ENCODE measurements at places on chromosomes 13 and 19. TPM values are rescaled to one million over a fixed set of nuclear protein-coding genes. Genes with fewer than 3 reads are reported as not detected.
A peak's percentile ranks its signal among the peaks of the same experiment; 100 is the strongest.

Gene LAIR1
- total RNA-seq = 5.1 TPM

Gene RAB20
- 13.8 TPM for total RNA-seq

Gene ATXN8OS
- not detected for total RNA-seq

Gene ZNF610
- total RNA-seq = 5.1 TPM

GRCh38 chr13:26954976-26955375, 194.4 kb upstream of the GPR12 start:
- H3K27ac ChIP-seq = no peak overlapping the region
- H3K4me3 ChIP-seq = no peak overlapping the region
- no peaks in the 10 kb centered on the region for H3K36me3 ChIP-seq

- no peak overlapping the region for H3K27ac ChIP-seq
- no peak overlapping the region for H3K4me3 ChIP-seq
- H3K36me3 ChIP-seq = no peaks in the 10 kb centered on the region
- H3K4me1 ChIP-seq = peaks cover 13% of the 10 kb centered on the region
- DNase-seq = no peak
Observed at GRCh38 chr13:24668955-24669582, 11.1 kb upstream of the ATP12A start.

- H3K27me3 ChIP-seq = peaks cover 65% of the 10 kb centered on the region
- DNase-seq = no peak
- no peak overlapping the region for H3K27ac ChIP-seq
- no peak overlapping the region for H3K4me3 ChIP-seq
- H3K36me3 ChIP-seq = no peaks in the 10 kb centered on the region
Observed at GRCh38 chr19:6717036-6717435, 3.4 kb downstream of the C3 start.

GRCh38 chr13:38429916-38430315, 80.3 kb downstream of the UFM1 start:
- no peaks in the 10 kb centered on the region for H3K36me3 ChIP-seq
- DNase-seq = no peak
- H3K27ac ChIP-seq = no peak overlapping the region
- no peak overlapping the region for H3K4me3 ChIP-seq
- no peaks in the 10 kb centered on the region for H3K4me1 ChIP-seq

GRCh38 chr19:33241530-33242101, 16.0 kb upstream of the SLC7A10 start:
- no peak overlapping the region for H3K4me3 ChIP-seq
- no peak overlapping the region for H3K27ac ChIP-seq
- H3K36me3 ChIP-seq = peaks cover 6% of the 10 kb centered on the region
- peaks cover 6% of the 10 kb centered on the region for H3K4me1 ChIP-seq
- no peak for DNase-seq
- peaks cover 42% of the 10 kb centered on the region for H3K27me3 ChIP-seq

GRCh38 chr13:26022538-26023292, 29.1 kb downstream of the SHISA2 start:
- peak; percentile 83 for DNase-seq
- H3K36me3 ChIP-seq = no peaks in the 10 kb centered on the region
- peaks cover 34% of the 10 kb centered on the region for H3K27me3 ChIP-seq
- no peak overlapping the region for H3K4me3 ChIP-seq
- peak overlapping the region; percentile 76 for H3K27ac ChIP-seq
- peaks cover 50% of the 10 kb centered on the region for H3K4me1 ChIP-seq

GRCh38 chr19:2808129-2808941, 11.3 kb upstream of the ZNF554 start:
- H3K36me3 ChIP-seq = peaks cover 70% of the 10 kb centered on the region
- no peak for DNase-seq
- H3K4me1 ChIP-seq = no peaks in the 10 kb centered on the region
- no peaks in the 10 kb centered on the region for H3K27me3 ChIP-seq
- no peak overlapping the region for H3K4me3 ChIP-seq

Data from left ventricle myocardium inferior (tissue), 1 donor.